ENCODE measurements at places on chromosomes 11 and 22.
A peak's percentile ranks its signal among the peaks of the same experiment; 100 is the strongest.

GRCh38 chr11:96744697-96745096 lies 354.9 kb downstream of the JRKL start:
- peak; percentile 3 for DNase-seq

DNA sequence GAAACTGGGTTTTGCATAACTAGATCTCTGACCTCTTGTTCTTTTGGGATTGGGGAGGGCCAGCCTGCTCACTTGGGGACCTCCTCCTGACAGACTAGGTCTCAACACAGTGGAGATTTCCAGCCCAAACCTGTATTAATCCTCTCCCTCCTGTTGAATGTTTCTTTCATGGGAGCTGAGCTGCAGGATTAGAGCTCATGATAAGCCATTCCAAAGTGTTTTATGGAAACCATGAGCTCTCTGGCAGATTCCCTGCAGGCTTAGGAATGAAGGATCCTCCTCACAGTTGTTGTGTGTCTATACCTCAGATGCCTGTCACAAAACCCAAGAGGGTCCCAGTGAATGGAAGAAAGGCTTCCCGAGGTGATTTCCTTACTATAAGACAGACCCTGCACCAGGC lies 248.4 kb upstream of the B3GAT1 start:
- no peak for DNase-seq

- no peak for DNase-seq
These were observed 19.9 kb downstream of the TRIM29 start for GRCh38 chr11:120117991-120118390.

GRCh38 chr11:68383976-68384501 lies 71.6 kb downstream of the LRP5 start:
- peak; percentile 19 for DNase-seq

GRCh38 chr11:46493791-46494190 lies 100.0 kb downstream of the AMBRA1 start:
- peak; percentile 16 for DNase-seq

DNA sequence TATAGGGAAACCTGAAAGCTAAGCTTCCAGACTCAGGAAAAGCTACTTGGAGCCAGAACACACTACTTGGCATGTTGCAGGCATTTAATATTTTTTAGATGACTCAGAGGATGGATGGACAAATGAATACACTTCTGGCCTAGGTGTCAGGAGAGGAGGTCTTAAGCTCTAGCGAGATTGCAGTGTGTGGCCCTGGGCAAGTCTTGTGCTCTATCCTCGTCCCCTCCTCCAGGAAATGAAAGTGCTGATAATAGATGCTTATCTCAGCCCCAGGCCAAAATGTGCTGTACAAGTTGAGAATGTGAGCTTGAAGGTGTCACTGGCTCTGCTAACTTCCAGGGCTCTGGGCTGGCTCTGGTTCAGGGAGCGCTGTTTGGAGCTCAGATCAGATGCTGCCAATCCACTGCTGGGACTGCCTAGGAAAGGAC lies 136.3 kb downstream of the PKNOX2 start:
- DNase-seq: peak; percentile 80

GRCh38 chr11:128724891-128725611 lies 31.2 kb downstream of the FLI1 start:
- no peak for DNase-seq

DNA sequence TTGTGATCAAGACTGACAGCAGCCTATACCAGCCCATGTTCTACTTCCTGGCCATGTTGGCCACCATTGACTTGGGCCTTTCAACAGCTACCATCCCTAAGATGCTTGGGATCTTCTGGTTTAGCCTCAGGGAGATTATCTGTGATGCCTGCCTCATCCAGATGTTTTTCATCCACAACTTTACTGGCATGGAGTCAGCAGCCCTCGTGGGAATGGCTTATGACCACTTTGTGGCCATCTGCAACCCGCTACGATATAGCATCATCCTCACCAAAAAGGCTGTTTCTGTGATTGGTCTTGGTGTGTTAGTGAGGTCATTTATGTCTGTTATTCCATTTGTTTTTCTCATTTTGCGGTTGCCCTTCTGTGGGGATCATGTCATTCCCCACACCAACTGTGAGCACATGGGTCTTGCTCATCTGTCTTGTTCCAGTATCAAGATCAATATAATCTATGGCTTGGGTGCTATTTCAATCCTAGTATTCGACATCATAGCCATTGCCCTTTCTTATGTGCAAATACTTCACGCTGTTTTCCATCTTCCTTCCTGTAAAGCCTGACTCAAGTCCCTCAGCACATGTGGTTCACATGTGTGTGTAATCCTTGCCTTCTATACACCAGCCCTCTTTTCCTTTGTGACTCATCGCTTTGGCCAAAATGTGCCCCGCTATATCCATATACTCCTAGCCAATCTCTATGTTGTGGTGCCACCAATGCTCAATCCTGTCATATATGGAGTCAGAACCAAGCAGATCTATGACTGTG lies 23.6 kb downstream of the OR52E1 start:
- no peak for DNase-seq

- DNase-seq: no peak
These were observed 48.6 kb downstream of the EHF start for GRCh38 chr11:34669458-34669857.

- no peak for DNase-seq
These were observed 406.0 kb downstream of the TBC1D22A start for GRCh38 chr22:47168441-47168840.

- DNase-seq: peak; percentile 100
These were observed 701.8 kb downstream of the NTM start for GRCh38 chr11:132072044-132072857.

DNA sequence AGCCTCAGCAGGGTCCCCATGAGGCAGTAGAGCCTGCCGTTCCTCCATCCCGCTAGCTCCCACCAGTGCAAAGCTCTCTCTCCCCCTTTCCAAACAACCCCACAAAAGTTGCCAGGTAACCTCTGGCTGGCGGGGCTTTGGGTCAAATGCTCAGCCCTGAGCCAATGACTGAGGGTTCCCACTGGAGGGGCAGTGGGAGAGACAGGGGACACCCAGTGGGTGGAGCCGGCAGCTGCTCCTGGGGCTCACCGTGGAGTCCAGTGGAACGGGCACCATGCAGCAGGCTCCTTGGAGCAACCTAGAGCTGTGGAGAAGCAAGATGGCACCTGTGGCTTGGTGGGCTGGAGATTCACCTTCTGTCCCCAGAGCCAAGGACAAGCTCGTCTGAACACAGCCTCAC lies 25.0 kb upstream of the PPARA start:
- DNase-seq: no peak

GRCh38 chr11:25587496-25587895 lies 744.4 kb upstream of the ANO3 start:
- no peak for DNase-seq

GRCh38 chr22:47328550-47329243 lies 566.2 kb downstream of the TBC1D22A start:
- peak; percentile 96 for DNase-seq

- no peak for DNase-seq
These were observed 2.1 kb upstream of the DGKZ start for GRCh38 chr11:46345131-46345597.

DNA sequence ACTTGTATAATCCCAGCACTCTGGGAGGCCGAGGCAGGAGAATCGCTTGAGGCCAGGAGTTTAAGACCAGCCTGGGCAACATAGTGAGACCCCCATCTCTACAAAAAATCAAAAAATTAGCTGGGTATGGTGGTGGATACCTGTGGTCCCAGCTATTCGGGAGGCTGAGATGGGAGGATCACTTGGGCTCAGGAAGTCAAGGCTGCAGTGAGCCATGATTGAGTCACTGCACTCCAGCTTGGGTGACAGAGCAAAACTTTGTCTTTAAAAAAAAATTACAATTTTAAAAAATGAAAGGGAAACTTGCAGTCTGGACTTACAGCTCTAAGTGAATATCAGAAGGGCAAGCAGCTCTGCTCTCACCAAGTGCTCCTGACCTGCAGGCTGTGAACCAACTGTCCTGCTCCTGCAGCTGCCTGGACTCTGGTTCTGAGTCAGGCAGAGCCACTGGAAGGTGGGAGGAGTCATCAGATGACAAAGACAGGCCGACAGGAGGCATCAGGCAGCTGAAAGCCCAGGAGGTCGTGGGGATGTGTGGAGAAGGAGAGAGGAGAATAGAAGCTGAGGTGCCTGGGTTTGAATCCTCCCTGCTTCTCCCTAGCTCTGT lies 9.6 kb downstream of the SMTNL1 start:
- peak; percentile 23 for DNase-seq

DNA sequence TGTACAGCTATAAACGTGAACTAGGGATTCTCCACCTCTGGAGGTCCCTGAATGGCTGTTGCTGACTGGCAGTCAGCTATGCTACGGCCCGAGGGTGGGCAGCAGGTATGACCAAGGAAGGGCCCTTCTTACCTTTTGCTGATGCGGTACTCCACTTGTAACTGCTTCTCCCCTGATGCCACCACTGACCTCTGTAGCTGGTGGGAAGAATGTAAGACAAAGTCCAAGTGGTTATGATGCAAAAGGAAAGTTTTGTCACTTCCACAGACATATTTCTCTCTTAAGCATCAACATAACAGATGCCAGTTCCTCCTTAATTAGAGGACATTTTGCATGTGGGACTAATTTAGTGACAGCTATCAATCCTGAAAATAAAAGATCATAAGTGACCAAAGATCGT lies 32.2 kb downstream of the P4HA3 start:
- DNase-seq: no peak

- no peak for DNase-seq
These were observed 2.0 kb downstream of the LRRC32 start for GRCh38 chr11:76668362-76669155.

- DNase-seq: no peak
These were observed 7.5 kb upstream of the MIEF1 start for GRCh38 chr22:39494471-39495120.

- no peak for DNase-seq
These were observed 148.2 kb upstream of the ARHGAP20 start for GRCh38 chr11:110860461-110860860.

- no peak for DNase-seq
These were observed 66.9 kb downstream of the SPON1 start for GRCh38 chr11:14029440-14029839.

DNA sequence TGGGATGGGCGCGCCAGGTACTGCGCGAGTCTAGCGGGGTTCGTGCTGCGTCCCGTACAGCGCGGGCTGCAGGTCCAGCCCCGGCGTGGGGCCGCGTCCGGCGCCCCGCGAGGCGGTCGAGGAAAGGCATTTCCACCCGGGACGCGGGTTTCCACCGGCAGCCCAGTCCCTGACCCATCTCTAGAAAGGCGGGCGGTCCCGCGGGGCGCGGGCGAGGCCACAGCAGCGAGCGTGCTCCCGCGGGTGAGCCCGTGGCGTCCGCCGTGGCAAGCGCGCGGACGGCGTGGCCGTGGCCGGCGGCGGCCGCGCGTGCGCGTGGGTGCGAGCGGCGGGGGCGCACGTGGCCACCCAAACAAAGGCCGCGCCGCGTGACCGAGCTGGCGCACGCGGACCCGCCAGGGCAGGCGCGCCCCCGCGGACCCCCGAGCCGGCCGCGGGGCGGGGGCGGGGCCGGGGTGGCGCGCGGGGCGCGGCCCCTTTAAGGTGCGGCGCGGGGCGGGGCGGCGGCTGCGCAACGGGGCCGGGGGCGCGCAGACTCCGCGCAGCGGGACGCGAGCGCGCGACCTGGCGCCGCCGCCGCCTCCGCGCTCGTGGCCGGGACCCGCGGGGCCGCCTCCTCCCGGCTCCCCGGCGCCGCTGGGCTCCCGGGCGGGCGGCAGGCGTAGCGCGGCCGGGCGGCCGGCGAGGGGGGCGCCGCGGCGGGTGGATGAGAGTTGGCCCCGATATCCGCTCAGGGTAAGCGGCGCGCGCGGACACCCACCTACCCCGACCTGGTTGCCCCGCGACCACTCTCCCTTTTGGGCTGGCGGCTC lies 39.3 kb upstream of the CELSR1 start:
- peak; percentile 42 for DNase-seq

DNA sequence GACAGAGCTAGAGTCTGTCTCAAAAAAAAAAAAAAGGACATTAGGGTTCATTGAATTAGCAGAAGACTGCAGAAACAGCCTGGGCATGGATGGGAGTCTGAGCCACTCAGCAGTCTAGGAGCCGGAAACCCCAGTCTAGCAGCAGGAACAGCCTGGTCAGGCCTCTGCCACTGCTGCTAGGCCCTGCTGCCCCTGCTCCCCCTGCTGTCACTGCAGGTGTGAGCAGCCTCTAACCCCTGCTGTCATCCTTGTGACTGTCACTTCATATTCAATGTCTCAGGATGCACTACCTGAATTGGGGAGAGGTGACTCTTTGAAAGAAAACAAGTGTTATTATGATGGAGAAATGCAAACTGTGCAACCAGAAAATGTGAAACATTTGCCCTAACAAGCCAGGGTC lies 7.0 kb upstream of the DDX17 start:
- DNase-seq: no peak

- no peak for DNase-seq
These were observed 17.2 kb downstream of the SLC25A18 start for GRCh38 chr22:17580441-17581031.

DNA sequence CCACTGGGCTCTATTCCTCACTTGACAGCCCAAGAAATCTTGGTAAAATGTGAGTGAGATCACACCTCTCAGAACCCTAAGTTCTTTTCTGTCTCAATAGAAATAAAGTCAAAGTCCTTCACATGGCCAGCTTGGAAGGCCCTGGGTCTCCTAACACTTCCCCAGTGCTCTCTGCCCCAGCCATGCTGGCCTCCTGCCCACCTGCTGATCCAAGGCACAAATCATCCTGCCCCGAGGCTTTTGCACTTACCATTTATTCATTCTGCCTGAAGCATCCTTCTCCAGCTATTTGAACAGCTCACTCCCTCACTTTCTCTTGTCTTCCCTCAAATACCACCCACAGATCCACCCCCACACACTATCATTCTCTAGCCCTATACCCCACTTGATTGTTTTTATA lies 26.4 kb downstream of the ISX start:
- DNase-seq: no peak

DNA sequence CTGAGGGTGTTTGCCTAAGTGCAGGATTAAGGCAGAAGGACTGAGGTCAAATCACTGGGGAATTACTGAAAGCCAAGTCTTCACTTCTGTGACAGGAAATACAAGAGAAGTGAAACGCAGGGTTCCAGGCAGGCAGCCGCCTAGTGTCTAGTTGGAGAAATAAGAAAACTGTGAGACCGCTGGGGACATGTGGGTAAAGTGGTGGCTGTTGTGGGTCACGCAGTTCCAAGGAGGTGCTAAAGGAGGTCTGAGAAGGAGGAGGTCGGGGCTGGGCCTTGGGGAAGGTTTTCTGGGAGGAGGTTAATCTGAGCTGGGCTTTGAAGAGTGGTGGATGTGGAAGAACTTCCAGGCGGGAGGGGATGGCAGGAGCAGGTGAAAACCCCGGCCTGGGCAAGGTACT lies 11.2 kb downstream of the MCM5 start:
- no peak for DNase-seq

DNA sequence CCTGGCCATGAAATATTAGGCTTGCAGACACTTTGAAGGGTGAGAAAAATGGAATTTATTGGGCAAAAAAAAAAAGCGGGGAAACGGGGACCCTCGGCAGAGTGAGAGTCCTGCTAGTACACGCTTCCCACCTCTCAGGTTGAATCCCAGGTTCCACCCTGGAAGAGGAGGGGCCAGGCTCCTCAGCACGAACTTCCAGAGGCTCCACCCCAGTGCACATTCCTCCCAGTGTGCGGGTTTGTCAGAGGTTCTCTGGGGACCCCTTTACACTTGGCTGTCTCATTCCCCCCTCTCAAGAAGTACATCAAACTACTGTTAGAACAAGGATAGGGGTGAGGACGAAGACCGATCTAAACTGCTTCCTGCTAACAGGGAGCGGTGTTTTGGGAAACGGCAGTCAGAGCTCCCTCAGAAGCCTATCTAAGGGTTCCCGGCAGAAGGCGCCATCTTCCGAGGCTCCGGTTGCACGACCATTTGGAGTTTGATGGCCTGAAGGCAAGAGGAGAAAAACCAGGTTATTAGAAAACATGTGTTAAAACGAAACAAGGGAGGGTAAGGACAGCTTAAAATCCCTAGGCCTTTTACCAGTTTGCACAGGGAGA lies 27.5 kb downstream of the FOLR3 start:
- no peak for DNase-seq

- no peak for DNase-seq
These were observed 44.9 kb downstream of the CSTPP1 start for GRCh38 chr11:46981436-46981835.

Data from fibroblast of lung (primary cell).